COR-L47 (cell line): ENCODE measurements at places on chromosomes 5 and 9.

- DNase-seq = no peak
Measured at GRCh38 chr5:32419791-32420190, 24.7 kb downstream of the ZFR start.

- DNase-seq = no peak
Measured at GRCh38 chr5:174251305-174252000, 205.9 kb downstream of the NSG2 start.

DNA sequence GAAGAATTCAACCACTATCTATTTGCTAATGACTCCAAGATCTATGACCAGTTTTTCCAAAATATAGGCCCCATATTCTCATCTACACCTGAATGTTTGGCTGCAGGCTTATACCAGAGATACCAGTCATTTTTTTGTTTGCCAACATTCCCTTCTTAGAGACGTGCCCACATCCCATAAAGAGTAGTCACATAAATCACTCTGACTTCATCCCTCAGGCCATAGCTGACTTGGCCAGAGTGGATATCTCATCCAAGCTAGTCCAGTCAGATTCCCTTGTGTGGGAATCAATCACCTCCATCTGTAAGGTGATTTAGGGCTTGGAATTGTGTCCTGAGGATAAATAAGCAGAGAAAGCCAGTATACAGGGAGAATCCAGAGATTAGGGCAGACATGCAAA lies 124.3 kb upstream of the SLC24A2 start:
- no peak for DNase-seq

GRCh38 chr5:4013106-4013898 lies 417.7 kb downstream of the IRX1 start:
- DNase-seq = no peak

GRCh38 chr9:13491493-13492424 lies 212.3 kb upstream of the MPDZ start:
- DNase-seq = no peak

GRCh38 chr5:37723162-37723961 lies 116.5 kb downstream of the GDNF start:
- no peak for DNase-seq

DNA sequence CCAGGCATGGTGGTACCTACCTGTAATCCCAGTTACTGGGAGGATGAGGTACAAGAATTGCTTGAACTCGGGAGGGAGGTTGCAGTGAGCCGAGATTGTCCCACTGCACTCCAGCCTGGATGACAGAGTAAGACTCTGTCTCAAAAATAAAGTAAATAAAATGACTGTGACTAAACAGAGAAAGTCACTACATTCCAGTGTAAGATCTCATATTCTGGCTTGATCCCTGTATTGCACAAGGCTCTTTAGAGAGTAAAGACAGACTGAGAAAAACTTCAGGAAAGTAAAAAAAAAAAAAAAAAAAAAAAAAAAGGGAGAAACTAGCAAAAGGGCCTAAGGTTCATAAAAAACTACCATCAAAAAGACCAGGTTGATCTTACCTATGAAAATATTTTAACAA lies 106.6 kb upstream of the PJA2 start:
- no peak for DNase-seq

DNA sequence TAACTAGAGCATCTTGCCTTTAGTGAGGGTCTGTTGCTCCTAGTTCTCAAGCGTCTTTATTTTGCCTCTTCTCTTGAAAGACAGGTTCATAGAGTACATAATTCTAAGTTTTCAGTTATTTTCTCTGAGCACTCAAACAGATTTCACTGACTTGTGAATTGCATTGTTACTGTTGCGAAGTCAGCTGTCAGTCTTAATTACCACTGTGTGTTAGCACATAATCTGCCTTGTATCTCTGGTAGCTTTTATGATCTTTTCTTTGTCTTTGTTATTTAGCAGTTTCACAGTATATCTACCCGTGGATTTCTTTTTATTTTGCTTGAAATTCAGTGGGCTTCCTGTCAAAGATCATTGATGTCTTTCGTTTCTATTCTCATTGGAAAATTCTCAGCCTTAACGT lies 192.9 kb downstream of the TTLL11 start:
- DNase-seq = no peak

GRCh38 chr9:36118706-36119105 lies 17.8 kb upstream of the GLIPR2 start:
- DNase-seq = no peak

- DNase-seq = no peak
Measured at GRCh38 chr9:120522558-120522957, 57.4 kb downstream of the CDK5RAP2 start.

GRCh38 chr5:5612096-5612495 lies 189.6 kb downstream of the ICE1 start:
- DNase-seq = no peak

DNA sequence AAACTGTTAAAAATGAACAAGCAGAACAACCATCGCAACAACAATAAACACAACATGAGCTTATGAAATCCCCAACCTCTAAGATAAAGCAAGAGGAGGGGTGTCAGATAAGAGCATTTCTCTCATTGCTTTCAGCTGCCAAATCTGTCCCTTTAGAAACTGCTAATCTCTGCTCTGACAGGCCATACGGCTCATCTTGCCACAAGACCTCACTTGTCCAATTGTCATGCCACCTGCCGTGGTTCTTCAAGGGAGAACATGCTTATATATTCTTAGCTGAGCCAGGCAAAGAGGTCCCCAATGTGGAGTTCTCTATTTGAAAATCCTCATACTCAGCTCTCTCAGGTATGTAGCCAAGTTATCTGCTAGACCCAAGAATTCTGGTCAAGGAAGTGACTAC lies 405.0 kb upstream of the TNC start:
- DNase-seq = no peak

GRCh38 chr5:175894793-175895192 lies 23.4 kb downstream of the CPLX2 start:
- DNase-seq = peak; percentile 66

GRCh38 chr5:14840624-14841023 lies 31.0 kb downstream of the ANKH start:
- DNase-seq = no peak

GRCh38 chr5:5335700-5336264 lies 86.7 kb upstream of the ICE1 start:
- no peak for DNase-seq
